A549 (cell line): ENCODE measurements at places on chromosomes 1 and 21. TPM values are rescaled to one million over a fixed set of nuclear protein-coding genes. Genes with fewer than 3 reads are reported as not detected.

The CENPF gene
- polyA plus RNA-seq: 53.0 to 56.0 TPM (median 53.5 TPM) in 3 replicates

GRCh38 chr1:91120421-91120820 lies 98.6 kb upstream of the ZNF644 start:
- DNase-seq: no peak

The RASSF5 gene
- 1.4 to 2.2 TPM (median 1.9 TPM) in 3 replicates for polyA plus RNA-seq

DNA sequence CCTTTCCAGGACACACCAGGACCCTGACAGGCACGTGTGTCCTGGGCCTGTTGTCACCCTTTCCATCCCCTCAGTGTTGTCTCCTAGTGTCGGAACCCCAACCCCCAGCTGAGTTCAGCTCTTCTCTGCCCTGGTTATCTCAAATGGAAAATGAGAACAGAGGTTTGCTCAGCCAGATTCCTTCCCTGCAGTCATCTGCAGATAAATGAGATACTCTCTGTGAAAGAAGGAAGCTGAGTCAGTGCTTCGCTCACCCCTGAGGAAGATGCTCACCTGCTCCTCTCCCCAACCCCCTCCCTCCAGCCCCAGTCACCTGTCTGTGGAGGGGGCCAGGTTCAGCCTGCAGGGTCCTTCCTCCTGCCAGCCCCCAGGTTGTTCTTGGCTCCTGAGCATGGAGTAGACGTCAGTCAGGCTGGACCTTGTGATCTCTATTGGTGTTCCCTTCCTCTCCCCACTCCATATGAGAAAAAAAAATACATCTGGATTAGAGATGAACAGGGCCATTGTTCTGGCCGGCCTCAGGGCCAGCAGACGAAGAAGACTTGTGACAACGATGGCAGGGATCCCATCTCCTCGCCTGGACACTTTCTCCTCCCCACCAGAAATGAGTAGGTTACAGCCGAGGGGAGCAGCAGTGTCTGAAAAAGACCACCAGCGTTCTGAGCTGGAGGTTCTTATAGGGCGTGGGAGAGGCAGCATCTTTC lies 20.9 kb downstream of the PHGDH start:
- no peak for DNase-seq

The KRTAP10-11 gene
- not detected in 3 replicates for polyA plus RNA-seq

The IGSF9 gene
- 0.49 to 0.54 TPM (median 0.50 TPM) in 3 replicates for polyA plus RNA-seq

The NUP210L gene
- not detected in 3 replicates for polyA plus RNA-seq
